ENCODE measurements at places on chromosomes 2 and 18.

- DNase-seq, result no peak
Observed at GRCh38 chr2:220586980-220587530, 959.6 kb downstream of the SLC4A3 start.

- no peak for DNase-seq
Observed at GRCh38 chr18:45403341-45404049, 211.8 kb upstream of the SLC14A2 start.

DNA sequence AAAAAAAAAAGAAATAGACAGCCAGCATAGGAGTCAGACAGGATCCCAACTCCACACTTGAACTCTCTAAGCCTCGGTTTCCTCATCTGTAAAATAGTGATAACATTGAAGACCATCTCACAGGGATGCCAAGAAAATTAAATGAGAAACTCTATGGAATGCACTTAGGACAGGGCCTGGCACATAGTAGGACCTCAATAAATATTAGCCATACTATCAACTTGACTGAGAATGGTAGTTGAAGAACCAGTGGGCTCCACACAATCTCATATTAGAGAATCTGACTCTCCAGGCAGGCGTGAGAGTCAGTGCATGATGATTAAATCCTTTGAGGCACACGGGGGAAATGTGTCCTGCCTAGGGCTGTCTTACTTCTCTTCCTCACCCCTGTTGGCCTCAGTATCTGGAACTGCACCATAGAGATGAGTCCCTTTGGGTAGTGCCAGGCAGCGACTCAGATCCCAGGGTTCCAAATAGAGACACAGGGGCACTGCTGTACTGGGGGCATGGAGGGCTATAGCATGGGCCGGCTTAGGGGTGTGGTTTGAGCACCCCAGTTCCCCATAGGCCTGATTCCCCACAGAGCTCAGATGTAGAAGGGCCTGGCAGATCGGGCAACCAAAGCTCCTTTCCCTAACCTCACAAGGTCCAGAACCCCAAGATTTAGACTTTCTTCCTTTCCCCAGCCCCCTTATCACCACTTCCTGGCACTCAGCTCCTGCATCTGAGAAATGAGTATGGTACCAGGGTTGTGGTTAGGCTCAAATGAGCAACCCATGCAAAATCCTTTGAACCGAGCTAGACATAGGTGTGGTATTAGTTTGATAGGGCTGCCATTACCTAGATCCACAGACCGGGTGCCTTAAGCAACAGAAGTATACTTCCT lies 51.3 kb upstream of the CAB39 start:
- no peak for DNase-seq

DNA sequence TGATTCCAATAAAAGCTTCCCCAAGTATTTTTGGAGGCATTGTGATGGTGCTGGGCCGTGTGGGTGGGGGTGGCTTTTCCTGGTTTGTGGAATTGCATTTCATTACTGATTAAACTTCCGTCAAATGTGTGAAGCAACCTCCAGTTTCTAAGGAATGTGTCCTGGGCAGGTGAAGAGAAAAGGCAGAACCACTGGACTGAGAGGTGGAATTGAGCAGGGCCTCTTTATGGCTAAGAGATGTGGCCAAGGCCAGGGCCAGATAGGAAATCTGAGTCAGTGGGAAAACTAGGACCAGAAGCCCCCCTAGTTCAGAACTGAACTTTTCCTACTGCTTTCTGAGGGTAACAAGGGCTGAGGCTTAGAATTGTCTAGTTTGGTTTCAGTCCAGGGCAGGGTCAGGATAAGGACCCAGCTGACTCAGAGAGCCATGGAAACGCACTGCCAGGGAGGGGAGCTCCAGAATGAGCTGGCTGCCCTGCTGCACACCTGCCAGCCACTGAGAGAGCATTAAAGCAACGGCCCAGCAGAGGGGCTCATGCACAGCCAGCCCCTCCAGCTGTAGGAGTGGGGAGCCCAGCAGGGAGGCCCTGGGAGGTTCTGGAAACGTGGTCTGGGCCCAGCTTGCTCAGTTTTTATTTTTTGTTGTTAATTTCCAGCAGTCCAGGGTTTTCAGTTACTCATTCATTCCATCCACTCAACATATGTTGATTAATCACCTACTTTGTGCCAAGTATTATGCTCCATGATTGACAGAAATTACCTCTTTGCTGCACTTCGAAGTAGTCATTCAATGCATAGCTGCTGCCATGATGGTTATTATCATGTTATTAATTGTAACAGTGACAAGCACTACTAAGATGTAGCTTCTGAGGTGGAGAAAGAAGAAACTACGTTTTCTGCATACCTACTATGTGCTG lies 156.1 kb downstream of the MSH2 start:
- no peak for DNase-seq

DNA sequence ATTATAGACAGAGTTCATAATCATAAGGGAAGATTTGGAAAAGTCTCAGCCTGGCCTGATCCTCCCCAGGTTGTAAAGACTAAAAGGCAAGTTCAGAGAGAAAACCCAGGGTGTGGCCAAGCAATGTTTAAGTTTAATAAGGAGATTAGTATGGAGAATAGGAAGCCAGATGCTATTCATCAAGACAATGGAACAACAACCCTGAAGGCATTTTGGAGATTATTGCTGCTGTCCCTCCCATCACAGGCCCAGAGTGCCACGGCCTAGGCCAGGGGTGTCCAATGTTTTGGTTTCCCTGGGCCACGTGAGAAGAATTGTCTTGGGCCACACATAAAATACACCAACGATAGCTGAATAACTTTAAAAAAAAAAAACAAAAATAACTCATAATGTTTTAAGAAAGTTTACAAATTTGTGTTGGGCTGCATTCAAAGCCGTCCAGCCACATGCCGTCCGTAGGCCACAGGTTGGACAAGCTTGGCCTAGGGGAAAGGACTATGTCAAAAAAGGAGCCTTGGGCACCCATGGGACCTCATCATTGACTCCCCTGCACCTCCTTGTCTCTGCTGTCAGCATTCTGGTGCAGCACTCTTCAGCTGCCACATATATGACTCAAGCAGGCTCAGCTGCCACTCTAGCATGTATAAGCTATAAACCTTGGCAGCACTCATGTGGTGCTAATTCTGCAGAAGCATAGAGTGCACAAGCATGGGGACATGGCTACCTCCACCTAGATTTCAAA lies 20.8 kb downstream of the DPP4 start:
- no peak for DNase-seq

DNA sequence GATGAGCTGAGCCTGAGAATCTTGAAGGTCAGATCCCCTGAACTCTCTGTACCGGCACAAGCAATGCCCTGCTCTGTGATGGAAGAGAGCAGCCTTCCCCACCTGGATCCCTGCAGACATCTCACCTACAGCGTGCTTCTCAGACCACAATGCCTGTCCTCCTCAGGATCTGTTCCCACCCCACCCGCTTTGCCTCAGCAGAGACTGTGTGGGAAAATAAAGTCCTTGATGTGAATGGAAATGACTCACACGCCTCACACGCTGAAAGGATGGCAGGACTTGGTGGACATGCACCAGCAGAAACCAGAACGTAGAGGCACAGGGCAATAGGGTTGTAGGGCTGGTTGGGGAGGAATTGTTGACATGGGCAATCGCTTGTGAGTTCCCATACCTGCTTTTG lies 117.9 kb upstream of the POU3F3 start:
- no peak for DNase-seq

DNA sequence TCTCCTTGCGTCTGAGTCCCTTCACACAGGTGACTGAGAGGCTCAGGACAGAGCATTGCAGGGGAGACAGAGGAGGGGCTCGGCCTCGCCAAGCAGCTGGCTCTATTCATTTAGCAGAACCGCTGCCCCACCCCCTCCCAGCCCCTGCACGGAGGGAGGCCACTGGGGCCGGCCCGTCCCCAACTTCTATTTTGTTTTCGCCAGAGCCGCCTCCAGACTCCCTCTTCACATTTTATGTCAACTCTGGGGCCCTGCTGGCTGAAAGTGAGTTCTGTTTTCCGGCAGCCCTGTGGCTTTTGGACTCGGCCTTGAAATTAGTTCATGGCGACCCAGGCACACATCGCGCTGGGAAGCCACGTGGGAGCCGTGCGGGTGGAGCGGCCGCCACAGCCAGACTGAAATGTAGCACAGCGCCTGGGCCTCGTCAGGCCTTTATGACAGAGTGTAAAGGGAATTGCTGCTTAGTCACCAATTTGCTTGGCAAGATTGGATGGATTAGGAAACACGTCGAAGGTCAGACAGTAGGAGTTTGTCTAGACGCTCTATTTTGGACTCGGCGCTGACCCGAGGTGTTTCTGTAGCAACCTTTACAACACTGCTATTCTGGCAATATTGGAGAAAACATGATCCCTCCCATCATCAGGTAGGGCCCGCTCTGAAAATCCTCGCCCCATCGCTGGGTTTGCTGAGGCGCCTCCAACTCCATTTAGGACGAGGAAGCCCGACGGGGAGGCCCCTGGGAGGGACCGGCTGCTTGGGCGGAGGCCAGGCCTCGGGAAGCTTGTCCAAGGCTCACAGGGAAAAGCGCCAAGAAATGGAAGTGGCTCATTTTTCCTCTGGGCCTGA lies 90.7 kb upstream of the CTDP1 start:
- peak; percentile 80 for DNase-seq

GRCh38 chr2:102264952-102265351 lies 46.4 kb upstream of the IL1RL1 start:
- no peak for DNase-seq

DNA sequence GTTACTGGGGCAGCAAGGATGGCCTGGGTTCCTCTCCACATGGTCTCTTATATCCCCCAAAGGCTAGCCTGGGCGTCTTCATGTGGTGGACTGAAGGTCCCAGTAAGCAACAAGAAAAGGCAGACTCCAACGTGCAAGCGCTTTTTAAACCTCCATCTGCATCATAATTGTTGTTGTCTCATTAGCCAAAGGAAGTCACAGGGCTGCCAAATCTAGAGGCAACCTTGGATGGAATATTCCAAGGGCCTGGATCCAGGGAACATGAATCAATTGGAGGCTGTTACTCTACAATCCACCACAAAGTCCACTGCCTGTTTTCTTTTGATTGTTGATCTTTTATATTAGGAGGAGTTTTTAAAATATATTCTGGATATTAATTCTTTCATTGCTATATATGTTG lies 118.8 kb downstream of the SH3RF3 start:
- no peak for DNase-seq

DNA sequence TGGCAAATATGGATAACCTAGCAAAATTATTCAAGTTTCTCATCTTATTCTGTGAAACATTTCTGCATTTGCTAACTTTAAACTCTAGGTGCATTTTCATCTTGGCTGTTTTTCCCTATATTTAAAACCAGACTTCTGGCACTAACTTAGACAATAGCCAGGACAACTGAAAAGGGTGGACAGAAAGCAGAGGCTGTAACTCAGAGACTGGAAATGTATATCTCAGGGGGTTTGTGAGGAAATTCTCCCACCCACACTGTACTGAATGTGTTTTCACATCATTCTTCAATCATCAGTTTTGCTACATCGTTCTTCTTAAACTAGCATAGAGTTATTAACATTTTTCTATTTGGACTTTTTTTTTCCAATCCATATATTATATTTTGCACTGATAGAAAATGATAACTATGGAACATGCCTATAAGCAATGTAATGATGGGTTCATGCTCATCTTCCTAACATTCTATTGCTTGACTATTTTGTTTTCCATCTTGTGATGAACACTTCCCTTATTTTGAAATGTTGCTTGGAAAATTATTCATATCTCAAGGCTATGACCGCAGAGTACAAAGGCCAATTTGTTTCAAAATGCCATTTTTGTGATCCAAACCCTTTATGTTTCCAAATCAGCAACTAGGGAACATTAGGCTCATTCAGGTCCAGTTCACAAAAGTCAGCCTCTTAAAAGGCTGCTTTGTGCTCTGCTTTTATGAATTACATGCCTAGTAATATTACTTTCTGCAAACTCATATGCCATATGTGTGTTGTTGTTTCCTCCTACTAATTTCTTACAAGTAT lies 125.8 kb upstream of the CDH19 start:
- no peak for DNase-seq

GRCh38 chr2:111135910-111136297 lies 15.2 kb downstream of the BCL2L11 start:
- no peak for DNase-seq

DNA sequence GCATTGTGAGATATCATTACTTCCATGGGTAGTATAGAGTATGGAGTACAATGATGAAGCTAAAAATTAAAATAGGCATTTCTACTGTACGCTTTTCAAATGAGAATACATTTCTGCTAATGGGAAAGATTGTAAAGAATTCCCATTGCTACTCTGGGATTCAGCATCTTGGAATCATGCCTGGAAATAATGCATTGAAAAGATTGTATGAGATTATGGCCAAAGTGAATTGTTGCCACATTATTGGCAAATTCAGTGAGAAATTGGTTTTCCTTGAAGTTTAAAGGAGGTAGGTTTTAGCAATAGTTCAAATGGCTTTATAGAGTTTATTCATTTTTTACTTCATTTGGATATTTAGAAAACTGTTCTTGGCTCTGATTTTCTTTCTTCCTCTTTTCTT lies 157.9 kb downstream of the GULP1 start:
- peak; percentile 49 for DNase-seq

GRCh38 chr2:59232394-59233165 lies 991.5 kb upstream of the FANCL start:
- no peak for DNase-seq

DNA sequence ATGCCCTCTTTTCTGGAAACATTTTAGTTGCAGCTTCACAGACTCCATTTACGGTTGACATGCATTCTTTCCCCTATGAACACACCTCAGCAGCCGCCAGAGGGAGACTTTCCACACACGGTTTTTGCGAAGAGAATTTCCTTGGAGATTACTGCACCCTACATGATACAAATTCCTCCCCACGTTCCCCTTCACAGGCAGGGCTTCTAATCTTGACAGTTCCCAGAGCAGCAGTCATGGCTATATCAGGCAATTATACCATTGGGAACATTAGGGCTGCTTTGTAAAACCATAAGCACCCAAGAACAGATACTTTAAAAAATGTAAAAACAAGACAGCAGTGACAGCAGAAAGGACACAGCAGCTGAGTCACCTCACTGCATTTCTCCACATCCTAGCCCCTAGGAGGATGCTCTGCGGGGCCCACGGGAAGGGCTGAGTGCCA lies 253.8 kb downstream of the TGIF1 start:
- DNase-seq, result peak; percentile 33

- no peak for DNase-seq
Observed at GRCh38 chr2:180609626-180610340, 370.6 kb upstream of the UBE2E3 start.

GRCh38 chr2:74448771-74449170 lies 6.1 kb upstream of the INO80B start:
- DNase-seq, result no peak

GRCh38 chr2:109455731-109456691 lies 157.8 kb downstream of the SEPTIN10 start:
- DNase-seq, result no peak

GRCh38 chr2:236754271-236754944 lies 184.8 kb downstream of the ACKR3 start:
- no peak for DNase-seq

- DNase-seq, result no peak
Observed at GRCh38 chr18:45997700-45998151, 30.6 kb upstream of the EPG5 start.

GRCh38 chr2:201984800-201985525 lies 48.7 kb upstream of the FZD7 start:
- no peak for DNase-seq

- DNase-seq, result no peak
Observed at GRCh38 chr2:20633794-20634506, 16.9 kb downstream of the HS1BP3 start.
